Midbrain (tissue), 1 donor: ENCODE measurements at places on chromosomes 16 and 17.
A peak's percentile ranks its signal among the peaks of the same experiment; 100 is the strongest.

- peak; percentile 84 for DNase-seq
Observed at GRCh38 chr17:62705778-62706597, 78.5 kb downstream of the MRC2 start.

- peak; percentile 36 for DNase-seq
Observed at GRCh38 chr16:10827691-10828341, 9.2 kb upstream of the TVP23A start.

GRCh38 chr17:64357191-64357981, 33.3 kb downstream of the PECAM1 start:
- DNase-seq: no peak

DNA sequence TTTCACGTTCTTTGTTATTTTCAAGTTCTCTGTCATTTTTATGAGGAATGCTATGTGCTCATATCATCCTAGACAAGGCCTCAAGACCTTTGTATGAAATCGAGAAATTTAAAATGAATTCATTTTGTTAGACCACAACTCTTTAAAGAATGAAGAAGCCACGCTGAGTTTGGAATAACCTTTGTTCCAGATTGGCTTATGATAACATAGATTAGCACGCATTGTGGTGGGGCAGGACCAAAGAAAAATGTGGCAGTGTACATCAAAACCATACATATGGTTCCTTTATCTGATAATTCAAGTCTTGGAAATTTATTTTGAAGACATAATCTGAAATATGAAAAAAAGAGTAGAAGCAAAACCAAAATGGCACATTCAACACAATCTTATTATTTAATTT, 2.2 kb downstream of the HSD17B2 start:
- DNase-seq: no peak

DNA sequence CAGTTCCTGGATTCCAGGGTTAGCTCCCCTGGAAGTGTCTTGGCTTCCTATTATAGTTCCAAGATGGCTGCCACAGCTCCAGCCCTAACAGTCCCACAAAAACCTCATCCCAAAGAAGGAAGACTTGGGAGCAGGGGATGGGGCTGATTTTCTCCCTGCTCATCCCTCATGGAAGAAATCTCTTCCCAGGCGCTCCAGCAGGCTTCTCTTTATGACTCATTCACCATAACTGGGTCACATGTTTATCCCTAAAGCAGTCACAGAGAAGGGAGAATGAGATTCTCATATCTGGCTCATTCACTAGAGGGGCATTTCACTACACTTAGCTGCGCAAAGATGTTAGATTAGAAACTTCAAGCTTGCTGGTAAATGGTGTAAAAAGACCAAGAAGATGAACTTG, 206.5 kb upstream of the IRX3 start:
- no peak for DNase-seq
